ENCODE measurements at places on chromosomes 6 and 20.

DNA sequence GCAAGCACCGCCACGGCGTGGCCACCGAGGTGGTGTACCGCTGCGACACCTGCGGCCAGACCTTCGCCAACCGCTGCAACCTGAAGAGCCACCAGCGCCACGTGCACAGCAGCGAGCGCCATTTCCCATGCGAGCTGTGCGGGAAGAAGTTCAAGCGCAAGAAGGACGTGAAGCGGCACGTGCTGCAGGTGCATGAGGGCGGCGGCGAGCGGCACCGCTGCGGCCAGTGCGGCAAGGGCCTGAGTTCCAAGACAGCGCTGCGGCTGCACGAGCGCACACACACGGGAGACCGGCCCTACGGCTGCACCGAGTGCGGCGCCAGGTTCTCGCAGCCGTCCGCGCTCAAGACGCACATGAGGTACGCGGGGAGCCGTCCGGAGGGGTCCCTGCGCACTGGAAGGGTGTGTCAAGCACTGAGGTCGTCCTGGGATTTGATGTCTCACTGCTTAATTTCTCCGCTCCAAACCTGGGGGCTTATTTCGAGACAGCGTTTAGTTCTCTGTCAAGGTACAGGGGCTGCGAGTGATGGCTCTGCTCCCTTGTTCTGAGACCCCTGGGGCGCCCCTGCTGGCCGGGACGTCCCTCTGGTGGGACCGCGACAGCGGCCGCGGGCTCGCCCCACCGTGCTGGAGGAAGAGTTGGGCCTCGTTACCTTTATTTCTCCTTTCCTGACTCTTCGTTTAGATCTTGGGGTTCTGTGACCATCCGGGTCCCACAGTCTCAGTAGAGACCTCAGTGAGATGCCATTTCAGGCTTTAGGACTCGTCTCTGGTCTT, 3.6 kb downstream of the GZF1 start:
- DNase-seq, result no peak

DNA sequence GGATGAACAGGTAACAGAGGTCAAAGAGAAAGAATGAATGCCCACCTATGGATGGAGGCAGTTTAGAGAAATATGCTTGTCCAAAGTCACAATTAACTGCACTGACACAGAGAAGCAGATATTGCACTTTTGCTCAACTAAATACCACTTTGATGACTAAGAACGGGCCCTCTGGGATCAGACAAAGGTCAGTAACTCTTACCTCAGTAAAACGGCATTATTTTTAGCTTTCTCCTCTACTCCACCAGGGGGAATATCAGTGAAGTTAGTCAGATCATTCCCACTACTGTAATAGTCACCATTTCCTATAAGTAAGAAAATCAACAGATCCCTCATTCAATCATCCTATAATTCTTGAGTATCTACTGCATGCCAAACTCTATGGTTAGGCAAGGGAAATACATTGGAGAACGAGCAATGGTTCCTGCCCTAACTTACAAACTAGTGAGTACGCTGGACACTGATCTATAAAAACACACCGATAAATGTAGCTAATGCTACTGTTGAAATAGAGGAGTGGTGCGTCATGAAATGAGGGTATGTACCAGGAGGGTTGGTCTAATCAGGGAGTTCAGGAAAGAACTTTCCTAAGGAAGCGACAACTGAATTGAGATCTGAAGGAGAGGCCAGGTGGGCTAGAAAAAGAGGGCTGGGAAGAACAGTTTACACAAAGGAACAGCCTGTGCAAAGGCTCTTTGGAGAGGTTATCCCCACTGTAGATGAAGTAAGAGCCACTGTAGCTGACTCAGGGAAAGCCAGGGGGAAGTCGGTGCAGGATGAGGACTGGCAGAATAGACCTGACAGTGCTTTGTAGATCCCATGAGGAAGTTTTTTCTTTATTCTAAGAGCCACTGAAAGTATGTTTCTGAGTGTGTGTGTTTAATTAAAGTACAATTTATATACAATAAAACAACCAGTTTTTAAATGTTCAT, 9.2 kb downstream of the ECI2 start:
- DNase-seq, result no peak

DNA sequence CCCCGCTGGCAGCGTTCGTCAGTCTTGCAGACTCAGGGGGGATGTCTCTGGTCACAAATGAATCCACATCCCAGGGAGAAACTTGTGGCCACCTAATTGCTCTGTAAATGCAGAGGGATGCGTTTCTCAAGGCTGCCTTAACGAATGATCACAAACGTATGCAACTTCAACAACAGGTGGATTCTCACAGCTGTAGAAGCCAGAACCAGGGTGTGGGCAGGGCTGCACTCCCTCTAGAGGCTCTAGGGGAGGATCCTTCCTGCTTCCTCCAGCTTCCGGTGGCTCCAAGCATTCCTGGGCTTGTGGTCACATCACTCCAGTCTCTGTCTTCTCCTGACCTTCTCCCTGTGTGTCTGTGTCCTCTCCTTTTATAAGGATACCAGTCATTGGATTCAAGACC, 3.3 kb upstream of the TAF4 start:
- no peak for DNase-seq

DNA sequence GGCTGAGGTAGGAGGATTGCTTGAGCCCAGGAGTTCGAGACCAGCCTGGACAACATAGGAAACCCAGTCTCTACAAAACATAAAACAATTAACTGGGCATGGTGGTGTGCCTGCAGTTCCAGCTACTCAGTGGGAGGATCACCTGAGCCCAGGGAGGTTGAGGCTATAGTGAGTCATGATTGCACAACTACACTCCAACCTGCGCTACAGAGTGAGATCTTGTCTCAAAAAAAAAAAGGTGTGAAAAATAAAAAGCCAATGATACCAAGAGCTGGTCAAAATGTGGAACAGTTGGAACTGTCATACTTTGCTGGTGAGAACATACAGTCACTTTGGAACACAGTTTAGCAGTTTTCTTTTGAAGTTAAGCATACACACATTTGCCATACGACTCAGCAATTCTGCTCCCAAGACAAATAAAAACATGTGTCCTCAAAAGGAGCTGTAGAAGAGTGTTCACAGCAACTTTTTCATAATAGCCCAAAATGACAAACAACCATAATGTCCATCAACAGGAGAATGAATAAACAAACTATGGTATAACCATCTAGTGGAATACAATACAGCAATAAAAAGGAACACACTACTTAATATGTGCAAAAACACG, 21.6 kb upstream of the FKBP5 start:
- DNase-seq, result no peak

- no peak for DNase-seq
These were observed 99.7 kb upstream of the SNX9 start for GRCh38 chr6:157723376-157723775.

DNA sequence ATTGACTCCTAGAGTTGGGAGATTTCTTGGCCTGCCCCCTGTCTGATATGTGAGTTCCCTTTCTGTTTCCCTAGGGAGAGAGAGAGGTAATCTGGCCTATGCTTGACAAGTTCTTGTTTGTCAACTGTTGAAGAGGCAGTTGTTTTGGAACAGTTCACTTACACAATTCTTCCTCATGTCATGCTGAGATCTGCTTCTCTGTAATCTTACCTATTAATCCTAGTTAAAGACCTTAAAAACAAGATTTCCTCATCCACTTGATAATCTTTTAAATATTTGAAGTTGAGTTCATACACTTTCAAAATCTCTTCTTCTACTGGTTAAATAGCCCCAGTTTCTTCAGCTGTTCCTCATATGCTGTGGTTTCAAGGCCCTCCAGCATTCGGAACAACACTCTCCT, 89.9 kb downstream of the FIG4 start:
- no peak for DNase-seq

GRCh38 chr20:57998276-57998675, 230.2 kb downstream of the ANKRD60 start:
- DNase-seq, result no peak

- DNase-seq, result no peak
These were observed 85.0 kb upstream of the SMLR1 start for GRCh38 chr6:130742131-130742681.

- no peak for DNase-seq
These were observed 1.2 kb downstream of the ZNF831 start for GRCh38 chr20:59164686-59165391.

DNA sequence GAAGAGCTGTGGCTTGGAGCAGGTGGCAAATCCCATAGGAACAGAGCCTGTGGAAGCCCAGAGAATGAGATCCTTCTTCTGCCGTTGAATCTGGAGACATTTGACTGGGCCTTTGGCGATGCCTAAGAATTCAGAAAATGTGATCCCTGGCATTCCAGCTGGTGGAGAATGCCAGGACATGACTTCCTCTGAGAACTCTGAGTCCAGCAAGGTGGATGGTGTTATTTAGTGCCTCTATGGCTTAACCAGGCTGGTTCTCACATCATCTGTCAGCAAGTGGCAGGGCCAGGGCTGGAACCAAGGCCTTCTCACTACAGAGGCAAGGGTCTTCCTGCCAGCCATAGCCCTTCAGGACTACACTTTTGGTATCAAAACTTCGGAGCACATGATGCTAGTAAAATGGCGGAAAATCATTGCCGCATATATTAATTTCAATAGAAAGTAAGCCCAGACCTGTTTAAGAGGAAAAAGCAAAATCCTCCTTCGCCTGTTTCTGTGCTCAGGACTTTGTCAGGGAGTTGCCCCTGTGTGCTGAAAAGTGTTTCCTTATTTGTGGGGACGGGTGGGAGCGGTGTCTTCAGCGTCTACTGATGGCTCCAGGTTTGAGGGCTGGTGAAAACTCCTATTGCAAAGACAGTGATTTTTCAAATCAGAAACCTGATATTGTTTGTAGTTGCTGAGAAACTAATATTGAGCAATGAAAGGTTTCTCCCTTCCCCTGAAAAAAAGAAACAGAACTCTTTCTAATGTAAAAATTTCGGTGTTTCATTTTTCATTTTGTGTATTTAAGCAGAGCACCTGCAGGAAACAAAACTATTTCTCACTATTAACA, 23.9 kb downstream of the DUSP22 start:
- DNase-seq, result no peak

DNA sequence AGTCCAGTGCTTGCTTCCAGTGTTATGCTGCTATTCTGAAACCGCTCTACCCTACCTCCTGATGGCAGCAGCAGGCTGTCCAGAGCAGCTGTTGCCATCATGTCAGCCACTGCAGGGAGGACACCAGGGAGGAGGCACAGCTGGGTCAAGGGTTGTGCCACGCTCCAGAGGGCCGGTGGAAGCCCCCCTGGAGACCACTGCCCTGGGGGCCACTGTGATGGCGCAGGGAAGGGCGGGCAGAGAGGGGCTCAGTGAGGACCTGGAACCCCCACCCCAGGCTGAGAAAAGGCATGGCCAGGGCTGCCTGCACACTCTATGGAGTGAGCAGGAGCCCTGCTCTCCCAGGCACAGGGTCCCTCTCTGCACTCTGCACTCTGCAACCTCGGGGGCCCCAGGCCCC, 271.3 kb upstream of the BTBD3 start:
- no peak for DNase-seq

GRCh38 chr6:88111991-88112390, 54.2 kb downstream of the CNR1 start:
- DNase-seq, result no peak

DNA sequence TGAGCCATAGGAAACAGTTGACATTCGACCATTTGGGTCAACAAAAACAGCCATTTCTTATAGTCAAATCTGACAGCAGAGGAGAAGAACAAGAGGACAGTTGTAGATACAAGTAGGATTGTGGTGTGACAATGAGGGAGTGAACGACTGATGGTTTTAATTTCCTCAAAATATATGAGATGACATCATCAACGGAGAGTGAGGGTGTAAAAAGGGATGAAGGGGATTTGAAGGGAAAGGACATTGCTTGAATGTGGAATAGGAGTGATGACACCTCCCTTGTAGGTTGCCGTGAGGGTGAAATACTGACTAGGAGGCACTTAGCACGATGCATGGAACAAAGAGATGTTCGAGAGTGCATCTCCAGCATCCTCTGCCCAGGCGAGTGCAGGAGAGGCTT, 499.8 kb upstream of the CHD6 start:
- DNase-seq, result no peak

DNA sequence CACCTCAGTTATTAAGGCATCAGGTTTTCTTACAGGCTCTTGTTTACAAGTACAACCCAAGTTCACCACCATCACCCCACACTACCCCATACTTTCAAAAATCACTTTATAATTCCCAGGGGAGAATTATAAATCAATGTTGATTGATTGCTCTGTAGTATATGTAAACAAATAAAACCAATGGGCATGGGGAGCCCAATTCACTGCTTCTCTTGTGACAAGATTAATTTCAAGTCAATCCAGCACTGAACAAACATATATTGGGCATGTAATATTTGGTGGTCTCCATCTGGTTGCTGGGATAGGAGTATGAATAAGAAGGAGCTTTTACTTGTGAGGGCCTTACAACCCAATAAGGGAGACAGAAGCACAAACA, 95.8 kb downstream of the CLVS2 start:
- no peak for DNase-seq

DNA sequence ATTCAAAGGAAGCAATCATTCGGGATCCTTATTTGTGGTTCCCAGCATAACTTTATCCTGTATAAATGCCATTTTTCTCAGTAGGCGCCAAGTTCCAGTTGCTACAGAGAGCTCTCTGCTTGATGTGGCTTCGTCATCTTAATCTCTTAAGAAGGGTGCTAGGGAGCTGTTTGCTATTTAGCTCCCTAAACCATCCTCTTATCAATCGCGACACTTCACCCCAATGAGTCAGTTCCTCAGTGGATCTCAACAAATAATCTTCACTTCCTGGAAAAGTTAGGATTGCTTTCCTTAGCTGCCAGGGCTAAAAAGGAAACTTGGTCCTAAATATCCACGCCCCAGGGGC, 1.3 kb upstream of the NKAIN2 start:
- DNase-seq, result no peak

DNA sequence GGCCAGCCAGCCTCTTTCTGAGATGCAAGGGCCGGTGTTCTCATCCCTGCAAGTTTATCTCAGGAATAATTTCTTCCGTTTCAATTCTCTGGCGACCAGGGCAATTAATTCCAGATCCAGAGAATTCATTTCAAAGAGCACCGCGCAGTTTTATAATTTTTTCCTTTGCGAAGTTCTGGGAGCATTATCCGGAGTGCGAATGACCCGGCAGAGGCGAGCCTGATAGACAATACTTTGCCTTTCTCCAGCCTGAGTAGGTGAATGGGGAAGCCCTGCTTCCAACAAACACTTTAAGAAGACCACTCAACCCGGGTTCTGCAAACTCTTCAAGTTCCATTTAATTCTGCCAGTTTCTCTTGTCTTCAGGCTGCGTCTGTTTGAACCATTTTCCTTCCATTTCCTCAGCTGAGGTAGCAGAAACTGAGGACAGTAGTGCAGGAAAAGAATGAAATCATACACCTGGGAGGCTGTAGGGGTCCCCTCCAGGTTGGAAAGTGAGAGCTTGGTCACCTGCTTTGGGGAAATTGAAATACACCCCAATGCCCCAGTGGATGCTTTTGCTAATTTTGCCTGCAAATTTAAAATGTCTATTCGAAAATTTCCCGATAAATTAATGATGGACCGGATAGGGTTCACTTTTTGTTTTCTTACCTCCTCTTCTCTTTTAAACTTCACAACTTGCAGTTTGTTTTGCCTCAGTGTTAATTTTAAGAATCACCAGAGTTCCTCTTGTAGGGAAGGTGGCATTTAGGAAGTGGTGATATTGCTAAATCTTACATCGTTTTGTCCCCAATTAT, 1.1 kb downstream of the VGLL2 start:
- DNase-seq, result no peak

DNA sequence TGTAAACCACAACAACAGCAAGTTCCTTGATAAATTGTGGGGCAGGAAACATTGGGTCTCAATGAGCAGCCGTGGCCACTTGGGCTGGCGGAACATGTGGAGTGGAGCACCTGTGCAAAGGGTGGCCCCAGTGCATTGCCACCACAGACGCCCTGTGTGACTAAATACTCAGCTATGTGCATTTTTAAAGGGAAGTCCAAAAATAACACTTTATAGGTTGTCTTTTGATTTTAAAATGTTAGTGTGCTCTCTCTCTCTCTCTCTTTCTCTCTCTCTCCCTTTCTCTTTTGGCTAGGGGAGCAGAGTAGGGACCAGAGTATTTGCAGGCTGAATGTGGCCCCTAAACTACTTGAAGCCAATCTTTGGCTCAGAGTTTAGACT, 236.3 kb downstream of the BCAS1 start:
- DNase-seq, result no peak

All from HAP-1 (cell line).